MCF 10A (cell line): ENCODE measurements at places on chromosomes 12 and 14. TPM values are rescaled to one million over a fixed set of nuclear protein-coding genes. Genes with fewer than 3 reads are reported as not detected.

Gene ASB2
- not detected in 2 replicates for total RNA-seq

- DNase-seq, result no peak
- H3K36me3 ChIP-seq, result no peaks in the 10 kb centered on the region
- H3K4me3 ChIP-seq, result no peak overlapping the region
- H3K27me3 ChIP-seq, result no peaks in the 10 kb centered on the region
- no peaks in the 10 kb centered on the region for H3K4me1 ChIP-seq
- no peak overlapping the region for H3K27ac ChIP-seq
These were observed 98.8 kb downstream of the TMEM132C start for GRCh38 chr12:128365651-128366231.

DNA sequence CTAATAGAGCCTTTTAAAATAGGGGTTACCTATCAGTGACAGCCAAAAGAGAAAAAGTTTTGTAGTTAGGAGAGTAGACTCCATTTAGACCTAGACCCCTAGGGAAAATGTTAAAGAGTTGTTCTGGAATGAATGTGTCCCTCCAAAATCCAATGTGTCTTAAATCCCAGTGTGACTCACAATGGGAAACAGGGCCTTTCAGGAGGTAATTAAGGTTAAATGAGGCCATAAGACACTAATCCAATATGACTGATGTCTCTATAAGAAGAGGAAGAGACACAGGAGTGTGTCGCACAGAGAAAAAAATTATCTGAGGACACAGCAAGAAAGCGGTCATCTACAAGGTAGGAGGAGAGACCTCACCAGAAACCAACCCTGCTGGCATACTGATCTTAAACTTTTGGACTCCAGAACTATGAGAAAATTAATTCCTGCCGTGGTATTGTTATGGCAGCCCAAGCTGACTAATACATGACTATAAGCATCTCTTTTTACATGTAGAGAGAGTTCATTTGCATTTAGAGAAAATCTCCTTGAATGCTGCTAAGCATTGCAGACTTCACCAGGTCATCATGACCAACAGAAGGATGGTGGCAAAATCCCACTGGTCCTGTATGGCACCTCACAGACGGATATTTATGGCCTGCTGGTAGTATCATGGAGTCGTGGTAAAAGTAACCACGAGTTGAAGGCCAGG is 259.6 kb upstream of the TMTC1 start:
- H3K27me3 ChIP-seq, result no peaks in the 10 kb centered on the region
- DNase-seq, result no peak
- peaks cover 6% of the 10 kb centered on the region for H3K36me3 ChIP-seq
- H3K4me1 ChIP-seq, result peaks cover 9% of the 10 kb centered on the region
- H3K4me3 ChIP-seq, result no peak overlapping the region
- H3K27ac ChIP-seq, result no peak overlapping the region

DNA sequence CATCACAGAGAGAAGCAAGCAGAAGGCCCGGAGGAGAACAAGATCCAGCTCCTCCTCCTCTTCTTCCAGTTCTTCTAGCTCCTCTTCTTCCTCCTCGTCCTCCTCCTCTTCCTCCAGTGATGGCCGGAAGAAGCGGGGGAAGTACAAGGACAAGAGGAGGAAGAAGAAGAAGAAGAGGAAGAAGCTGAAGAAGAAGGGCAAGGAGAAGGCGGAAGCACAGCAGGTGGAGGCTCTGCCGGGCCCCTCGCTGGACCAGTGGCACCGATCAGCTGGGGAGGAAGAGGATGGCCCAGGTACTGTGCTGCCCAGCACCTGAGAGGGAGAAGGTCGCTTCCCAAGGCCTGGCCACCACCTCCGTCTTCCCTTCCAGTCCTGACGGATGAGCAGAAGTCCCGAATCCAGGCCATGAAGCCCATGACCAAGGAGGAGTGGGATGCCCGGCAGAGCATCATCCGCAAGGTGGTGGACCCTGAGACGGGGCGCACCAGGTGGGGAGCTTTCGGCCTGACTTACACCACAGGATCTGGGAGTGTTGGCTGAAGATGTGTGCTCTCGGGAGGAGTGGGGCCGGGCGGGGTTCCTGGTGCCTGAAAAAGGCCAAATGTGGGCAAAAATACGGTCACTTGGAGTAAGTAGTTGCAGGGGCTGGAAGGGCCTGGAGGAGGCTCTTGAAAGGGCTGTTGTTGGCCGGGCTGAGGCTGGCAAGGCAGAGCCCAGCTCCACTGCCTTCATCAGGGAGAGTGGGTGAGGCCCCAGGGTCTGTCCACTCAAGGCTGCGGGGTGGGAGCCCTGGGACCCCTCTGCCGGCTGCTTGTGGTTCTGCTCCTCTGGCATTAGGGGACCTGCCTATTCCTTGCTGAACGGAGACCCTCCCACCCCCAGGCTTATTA is 1.4 kb downstream of the ARL6IP4 start:
- H3K4me1 ChIP-seq, result peaks cover 10% of the 10 kb centered on the region
- DNase-seq, result no peak
- peaks cover 28% of the 10 kb centered on the region for H3K36me3 ChIP-seq
- peak overlapping the region; percentile 67 for H3K27ac ChIP-seq
- H3K4me3 ChIP-seq, result peak overlapping the region; percentile 85

DNA sequence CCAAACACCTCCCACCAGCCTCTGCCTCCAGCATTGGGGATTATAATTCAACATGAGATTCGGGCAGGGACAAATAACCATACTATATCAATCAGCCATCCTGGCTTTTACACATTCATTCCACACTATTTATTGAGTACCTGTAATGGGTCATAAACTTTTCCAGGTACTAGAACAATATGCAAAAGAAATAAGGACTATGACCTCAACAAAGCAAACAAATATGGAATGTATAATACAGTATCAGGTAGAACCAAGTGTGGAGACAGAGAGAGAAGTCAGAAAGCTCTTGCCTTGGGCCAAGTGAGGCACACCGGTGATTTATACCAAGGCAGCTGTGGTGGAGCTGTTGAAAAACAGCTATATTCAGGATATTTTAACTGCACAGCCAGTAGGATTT is 116.3 kb downstream of the TSPAN8 start:
- no peak overlapping the region for H3K27ac ChIP-seq
- peaks cover 11% of the 10 kb centered on the region for H3K4me1 ChIP-seq
- H3K4me3 ChIP-seq, result no peak overlapping the region
- no peak for DNase-seq

DNA sequence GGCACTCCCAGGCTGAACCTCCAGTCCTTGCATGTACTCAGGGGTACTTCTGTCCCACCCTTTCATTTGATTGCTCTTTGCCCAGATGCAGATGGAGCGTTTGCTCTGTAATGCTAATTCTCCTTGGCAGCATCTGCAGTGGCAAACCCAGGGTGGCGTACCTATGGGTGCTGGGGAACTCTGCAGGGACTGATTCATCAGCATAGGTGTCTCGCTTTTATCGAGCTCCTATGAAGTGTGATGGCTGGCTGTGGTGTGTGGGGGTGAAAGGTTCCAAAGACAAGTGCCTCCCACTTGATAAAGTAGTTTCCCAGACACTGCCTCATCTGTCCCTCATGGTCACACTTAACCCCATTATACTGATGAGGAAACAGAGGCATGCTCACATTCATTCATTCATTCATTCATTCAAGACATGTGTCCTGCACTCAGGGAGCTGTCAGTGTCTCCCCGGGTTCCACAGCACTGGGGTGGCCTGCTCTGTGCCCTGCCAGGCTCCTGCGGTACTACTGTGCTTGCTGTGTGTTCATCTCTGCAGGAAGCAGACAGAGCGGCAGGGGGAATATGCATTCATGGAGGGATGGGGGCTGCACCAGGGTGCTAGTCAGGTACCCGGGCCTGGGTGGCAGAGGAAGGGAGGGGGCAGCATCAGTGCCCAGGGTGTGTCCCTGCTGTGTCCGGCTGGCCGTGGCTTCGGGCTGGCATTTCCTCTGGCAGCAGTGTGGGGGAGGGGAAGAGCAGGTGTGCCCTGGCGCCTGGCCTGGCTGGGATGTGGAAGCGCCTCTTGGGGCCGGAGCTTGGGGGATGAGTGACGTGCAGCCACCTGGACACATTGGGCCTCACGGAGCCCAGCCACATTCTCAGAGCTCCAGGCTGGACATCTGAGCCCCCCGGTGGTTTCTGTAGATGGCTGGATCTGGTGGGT is 110.9 kb downstream of the TSPAN9 start:
- H3K27me3 ChIP-seq, result no peaks in the 10 kb centered on the region
- H3K27ac ChIP-seq, result no peak overlapping the region
- H3K4me3 ChIP-seq, result no peak overlapping the region
- peaks cover 20% of the 10 kb centered on the region for H3K4me1 ChIP-seq
- H3K36me3 ChIP-seq, result no peaks in the 10 kb centered on the region
- DNase-seq, result no peak

Gene CIDEB
- total RNA-seq, result 0.52 and 1.3 TPM in 2 replicates

DNA sequence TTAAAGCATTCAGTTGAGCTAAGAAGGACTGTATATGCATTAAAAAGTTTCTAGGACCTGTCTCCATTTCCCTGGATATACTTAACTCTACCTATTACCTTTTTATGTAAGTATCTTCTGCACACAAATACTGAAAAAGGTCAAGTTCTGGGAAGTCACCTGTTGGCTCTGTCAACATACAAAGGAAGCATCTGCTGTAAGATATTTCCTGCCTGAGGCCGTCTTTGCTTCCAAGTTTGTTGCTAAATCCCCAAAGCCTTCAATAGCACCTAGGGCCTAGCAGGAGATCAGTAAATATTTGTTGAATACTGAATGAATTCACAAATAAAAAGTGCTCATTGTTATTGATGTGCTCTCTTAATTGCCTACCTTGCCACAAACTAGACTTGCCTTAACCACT is 188.4 kb downstream of the DUSP6 start:
- no peak overlapping the region for H3K27ac ChIP-seq
- peak; percentile 60 for DNase-seq

Gene LGR5
- not detected in 2 replicates for total RNA-seq

- peaks cover 14% of the 10 kb centered on the region for H3K4me1 ChIP-seq
- H3K27ac ChIP-seq, result no peak overlapping the region
- DNase-seq, result peak; percentile 43
- no peak overlapping the region for H3K4me3 ChIP-seq
These were observed 55.2 kb downstream of the GALNT4 start for GRCh38 chr12:89469361-89469760.

Gene SLC25A47
- total RNA-seq, result not detected in 2 replicates

DNA sequence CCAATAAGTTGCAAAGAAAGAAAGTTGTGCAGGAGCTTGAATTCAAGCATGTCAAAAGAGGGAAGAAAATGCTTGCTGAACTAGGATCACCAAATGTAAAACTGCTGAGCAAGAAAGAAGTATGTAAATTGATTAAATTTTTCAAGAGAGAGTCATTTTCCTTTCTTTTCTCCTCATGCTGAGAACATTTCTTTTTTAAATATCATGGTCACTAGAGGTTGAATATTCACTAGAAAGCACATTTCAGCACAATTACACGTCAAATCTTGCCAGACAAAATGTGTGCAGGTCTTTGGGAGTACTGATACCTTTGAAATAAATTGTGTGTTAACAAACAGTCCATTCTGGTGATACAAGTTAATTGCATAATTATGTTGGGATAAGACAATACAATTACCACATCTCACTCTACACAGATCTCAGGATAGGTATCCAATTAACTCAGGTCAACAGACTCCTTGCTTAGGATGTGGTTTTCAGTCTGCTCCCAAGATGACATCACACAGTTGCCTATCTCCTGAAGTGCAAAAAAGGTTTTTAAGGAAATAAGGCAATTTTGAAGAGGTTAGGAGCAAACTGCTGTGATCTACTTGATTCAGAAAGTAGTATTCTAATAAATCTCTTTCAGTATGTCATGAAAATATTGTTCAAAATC is 862.2 kb downstream of the RPS29 start:
- H3K27me3 ChIP-seq, result no peaks in the 10 kb centered on the region
- H3K27ac ChIP-seq, result no peak overlapping the region
- no peak overlapping the region for H3K4me3 ChIP-seq
- H3K36me3 ChIP-seq, result no peaks in the 10 kb centered on the region
- no peaks in the 10 kb centered on the region for H3K4me1 ChIP-seq

GRCh38 chr12:100797246-100797645 is 2.7 kb downstream of the ANO4 start:
- H3K4me3 ChIP-seq, result no peak overlapping the region
- peaks cover 12% of the 10 kb centered on the region for H3K27me3 ChIP-seq
- H3K4me1 ChIP-seq, result peaks cover 5% of the 10 kb centered on the region
- peaks cover 6% of the 10 kb centered on the region for H3K36me3 ChIP-seq
- no peak for DNase-seq

GRCh38 chr14:71361336-71361735 is 454.1 kb downstream of the PCNX1 start:
- peaks cover 31% of the 10 kb centered on the region for H3K4me1 ChIP-seq
- peak; percentile 34 for DNase-seq
- H3K27me3 ChIP-seq, result no peaks in the 10 kb centered on the region
- no peak overlapping the region for H3K27ac ChIP-seq

DNA sequence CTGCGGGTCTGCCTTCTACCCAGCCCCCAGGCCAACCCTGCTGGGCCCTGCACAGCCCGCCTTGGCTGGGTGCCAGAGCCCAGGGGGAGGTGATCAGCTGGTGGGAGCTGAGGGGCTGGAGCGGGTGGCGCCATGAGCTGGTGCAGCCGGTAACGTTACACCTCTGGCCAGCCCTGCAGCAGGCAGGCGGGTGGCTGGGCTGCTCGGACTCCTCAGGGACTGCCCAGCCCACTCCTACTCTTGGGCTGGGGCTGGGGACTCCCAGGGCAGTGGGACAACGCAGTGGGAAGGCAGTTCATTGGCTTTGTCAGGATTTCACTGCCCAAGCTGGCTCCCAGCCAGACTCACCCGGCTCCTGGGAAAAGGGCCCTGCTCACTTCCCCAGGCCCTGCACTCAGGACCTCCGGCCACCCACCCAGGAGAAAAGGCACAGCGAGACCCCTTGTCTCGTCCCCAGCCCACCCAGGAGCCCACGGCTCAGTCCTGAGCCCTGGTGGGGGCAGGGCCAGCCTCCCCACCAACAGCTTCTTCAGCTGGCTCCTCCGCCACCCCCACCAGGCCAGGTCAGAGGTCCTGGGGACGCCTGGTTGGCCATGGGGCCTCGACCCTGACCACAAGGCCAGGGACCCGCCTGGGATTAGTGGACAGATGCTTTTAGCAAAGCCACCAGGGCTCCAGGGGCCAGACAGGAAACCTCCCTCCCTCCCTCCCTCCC is 1.0 kb downstream of the PGF start:
- DNase-seq, result no peak
- no peaks in the 10 kb centered on the region for H3K4me1 ChIP-seq
- no peak overlapping the region for H3K27ac ChIP-seq
- no peaks in the 10 kb centered on the region for H3K27me3 ChIP-seq
- peaks cover 4% of the 10 kb centered on the region for H3K36me3 ChIP-seq

DNA sequence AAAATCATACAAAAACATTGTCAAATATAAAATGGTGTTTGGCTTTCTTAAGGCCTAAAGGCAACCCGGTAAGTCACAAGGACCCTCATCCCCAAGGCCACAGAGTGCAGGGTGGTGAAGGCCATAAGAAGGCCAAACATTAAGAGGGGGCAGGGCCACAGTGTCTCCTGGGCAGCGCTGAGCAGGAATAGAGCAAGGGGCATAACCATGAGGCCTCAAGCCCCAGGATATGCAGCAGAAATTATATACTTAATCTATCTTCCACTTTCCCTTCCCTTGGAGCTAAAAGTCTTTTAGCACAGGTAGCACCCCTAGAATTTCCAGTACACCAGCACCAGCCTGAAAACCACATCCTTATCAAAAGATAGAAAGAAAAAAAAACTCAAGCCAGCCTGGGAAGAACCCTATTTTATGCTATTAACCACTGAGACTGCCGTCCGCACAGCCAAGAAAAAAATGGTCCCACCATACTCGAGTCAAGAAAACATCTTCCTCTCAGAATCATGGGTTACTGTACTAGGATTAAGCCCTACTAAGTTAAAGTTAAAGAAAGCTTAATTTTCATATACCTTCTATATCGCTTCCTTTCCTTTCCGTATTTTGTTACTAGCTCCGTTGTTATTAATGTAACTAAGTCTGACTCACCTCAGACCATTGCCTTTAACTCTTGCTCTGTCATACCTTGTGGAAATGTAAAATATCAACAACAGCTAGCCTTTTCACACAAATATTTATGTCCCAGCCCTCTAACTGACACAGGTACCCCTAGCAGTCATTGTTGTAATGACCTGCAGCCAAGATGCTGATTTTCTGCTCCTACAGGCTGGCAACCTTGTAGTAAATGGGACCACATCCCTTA is 20.1 kb downstream of the KLRK1 start:
- H3K36me3 ChIP-seq, result peaks cover 20% of the 10 kb centered on the region
- no peak overlapping the region for H3K27ac ChIP-seq
